Cardiac muscle cell (in vitro differentiated cells and primary cell): ENCODE measurements at places on chromosomes 1 and 21. TPM values are rescaled to one million over a fixed set of nuclear protein-coding genes. Genes with fewer than 3 reads are reported as not detected.

- no peak for DNase-seq
Measured at GRCh38 chr1:52404975-52405338, 555 bp downstream of the PRPF38A start.

The RGS18 gene
- not detected in 2 replicates for total RNA-seq

The DDR2 gene
- 1.4 and 1.6 TPM in 2 replicates for total RNA-seq

DNA sequence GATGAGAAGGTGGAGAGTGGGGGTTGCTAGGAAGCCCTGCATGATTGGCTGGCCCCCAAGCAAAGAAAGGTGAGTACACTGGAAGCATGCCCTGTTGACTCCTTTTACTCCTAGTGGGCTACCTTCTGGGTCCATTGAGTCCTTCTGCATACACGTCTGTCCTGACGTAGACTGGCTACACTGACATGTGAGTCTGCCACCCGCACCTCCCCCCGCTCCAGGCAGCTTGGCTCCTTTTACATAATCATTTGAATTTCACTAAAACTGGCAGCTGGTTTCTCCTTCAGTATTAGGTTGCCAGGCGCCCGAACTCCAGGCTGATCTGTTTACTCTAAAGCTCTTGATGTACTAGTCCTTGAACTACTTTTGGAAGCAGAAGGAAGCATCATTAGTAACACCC is 8.7 kb downstream of the MRPS21 start:
- no peak for DNase-seq

The CAPN9 gene
- 0.12 and 0.18 TPM in 2 replicates for total RNA-seq

The FAM110D gene
- 4.7 and 6.8 TPM in 2 replicates for total RNA-seq

DNA sequence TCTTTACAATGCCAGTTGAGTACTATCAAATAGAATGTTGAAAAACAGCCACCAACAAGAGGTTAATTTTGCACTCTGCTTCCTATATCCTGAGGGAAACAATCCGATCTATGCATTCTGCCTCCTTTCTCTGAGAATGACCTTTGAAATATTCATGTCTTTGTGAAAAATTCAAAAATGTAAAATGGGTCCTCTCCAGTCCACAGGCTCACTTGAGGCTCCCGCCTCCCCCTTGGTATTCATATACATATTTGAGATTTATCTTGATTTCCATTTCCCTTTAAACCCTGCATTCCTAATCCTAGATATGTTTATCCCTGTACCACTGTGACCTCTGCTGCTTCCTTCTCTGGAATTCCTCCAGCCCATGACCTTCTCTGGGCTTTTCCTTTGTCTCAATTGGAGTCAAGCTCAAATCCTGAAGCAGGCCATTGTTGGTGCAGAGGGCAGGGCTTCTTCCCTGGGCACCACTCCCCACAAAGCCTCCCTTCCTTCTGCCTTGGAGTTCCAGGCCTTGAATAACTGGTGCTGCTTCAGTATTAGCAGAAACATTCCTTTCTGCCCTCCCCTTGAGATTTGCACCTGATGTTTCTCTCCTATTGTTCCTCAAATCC is 296.8 kb downstream of the PBX1 start:
- no peak for DNase-seq

DNA sequence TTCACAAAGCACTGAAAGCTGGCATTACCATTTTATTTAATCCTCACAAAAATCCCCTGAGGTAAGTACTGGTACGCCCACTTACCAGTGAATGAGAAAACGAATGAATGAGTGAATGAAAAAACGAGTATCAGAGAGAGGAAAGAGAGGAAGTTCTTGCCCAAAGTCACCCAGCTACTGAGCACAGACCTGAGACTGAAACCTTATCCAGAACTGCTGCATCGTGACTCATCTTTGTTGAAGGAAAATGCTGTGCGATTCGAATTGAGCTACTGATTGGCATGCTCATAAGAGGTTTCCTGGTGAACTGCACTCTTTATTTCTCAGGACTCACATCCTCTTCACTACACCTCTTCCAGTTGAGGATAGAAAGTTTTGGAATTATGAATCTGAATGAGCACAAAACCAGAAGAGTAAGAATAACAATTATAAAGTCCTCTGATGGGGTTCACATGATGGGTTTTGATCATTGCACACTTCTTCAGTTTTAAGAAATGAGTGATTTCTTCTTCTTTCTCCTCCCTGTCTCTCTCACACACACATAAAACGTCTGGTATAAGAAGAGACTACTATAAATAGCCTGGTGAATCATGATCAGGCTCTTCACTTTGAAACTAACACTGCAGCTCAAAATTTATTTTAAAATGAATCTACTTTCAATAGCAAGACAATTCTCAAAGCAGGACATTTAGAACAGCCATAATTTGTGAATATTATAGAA is 32.1 kb downstream of the IL12RB2 start:
- no peak for DNase-seq

DNA sequence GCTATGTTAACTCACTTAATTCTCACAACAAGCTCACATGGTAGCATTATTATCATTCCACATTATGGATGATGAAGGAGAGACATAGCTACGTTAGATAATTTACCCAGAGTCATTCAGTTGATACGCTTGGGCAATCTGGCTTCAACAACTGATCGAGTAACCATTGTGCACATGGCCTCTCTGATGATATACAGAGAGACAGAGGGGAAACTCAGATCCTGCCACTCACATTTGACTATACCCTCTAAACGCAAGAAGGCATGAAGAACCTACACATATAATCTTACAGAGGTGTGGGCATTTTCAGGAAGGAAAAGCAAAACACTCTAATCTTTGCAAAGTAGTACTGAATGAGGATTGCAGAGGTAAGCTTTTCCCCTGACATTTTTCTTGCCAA is 360.1 kb downstream of the BARHL2 start:
- no peak for DNase-seq

GRCh38 chr1:234719454-234720251 is 109.7 kb upstream of the IRF2BP2 start:
- no peak for DNase-seq

The TNFAIP8L2 gene
- 0.45 TPM in 1 of 2 replicates, not detected in the other for total RNA-seq

GRCh38 chr1:177392336-177392735 is 221.6 kb downstream of the BRINP2 start:
- DNase-seq, result no peak

GRCh38 chr1:10033359-10033845 is 644 bp downstream of the UBE4B start:
- peak; percentile 34 for DNase-seq

GRCh38 chr1:114352797-114353196 is 158.2 kb downstream of the TRIM33 start:
- DNase-seq, result peak; percentile 69

The NHLH1 gene
- total RNA-seq, result 0.11 and 0.12 TPM in 2 replicates

The SPRR2G gene
- total RNA-seq, result not detected in 2 replicates

GRCh38 chr1:248710305-248710900 is 7.8 kb upstream of the OR14I1 start:
- DNase-seq, result no peak

- DNase-seq, result peak; percentile 53
Measured at GRCh38 chr1:1889847-1890505, 911 bp downstream of the GNB1 start.

DNA sequence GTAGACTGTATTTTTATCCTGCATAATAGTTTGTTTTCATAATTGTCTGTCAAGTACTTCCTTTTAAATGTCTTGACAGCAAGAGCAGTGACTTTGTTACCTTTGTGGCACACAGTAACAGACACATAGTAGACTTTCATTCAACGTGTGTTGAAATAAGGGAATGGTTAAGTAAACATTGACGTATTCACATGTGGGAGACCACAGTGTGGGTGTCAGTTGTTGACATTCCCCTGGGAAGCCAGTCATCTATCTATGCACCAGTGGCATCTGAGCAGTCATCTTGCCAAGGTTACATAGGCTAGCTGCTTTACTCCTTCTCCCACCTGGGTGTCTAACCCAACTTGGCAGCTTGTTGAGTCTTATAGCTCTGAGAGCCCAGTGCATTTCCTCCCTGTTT is 1.4 kb upstream of the NUP133 start:
- no peak for DNase-seq

The SPATA45 gene
- total RNA-seq, result 2.9 TPM in 1 of 2 replicates, not detected in the other

DNA sequence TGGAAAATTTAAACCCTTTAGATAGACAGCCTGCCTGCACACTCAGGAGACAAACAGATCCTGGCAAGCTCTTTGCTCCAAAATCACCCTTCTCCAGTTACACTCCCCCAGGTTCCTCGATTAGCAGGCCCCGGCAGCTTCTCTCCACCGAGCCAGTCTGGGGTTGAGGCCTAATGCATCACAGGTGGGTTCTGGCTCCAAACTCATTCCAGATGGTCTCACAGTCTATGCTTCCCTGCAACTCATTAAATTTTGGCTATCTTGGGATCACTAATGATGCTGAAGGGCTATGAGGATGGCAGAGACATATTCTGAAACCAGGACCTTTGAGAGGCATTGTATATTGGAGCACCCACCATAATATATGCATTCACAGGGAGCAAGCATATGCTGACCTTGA is 559.8 kb upstream of the USP24 start:
- no peak for DNase-seq

GRCh38 chr1:99643021-99643779 is 2.7 kb upstream of the PALMD start:
- no peak for DNase-seq

DNA sequence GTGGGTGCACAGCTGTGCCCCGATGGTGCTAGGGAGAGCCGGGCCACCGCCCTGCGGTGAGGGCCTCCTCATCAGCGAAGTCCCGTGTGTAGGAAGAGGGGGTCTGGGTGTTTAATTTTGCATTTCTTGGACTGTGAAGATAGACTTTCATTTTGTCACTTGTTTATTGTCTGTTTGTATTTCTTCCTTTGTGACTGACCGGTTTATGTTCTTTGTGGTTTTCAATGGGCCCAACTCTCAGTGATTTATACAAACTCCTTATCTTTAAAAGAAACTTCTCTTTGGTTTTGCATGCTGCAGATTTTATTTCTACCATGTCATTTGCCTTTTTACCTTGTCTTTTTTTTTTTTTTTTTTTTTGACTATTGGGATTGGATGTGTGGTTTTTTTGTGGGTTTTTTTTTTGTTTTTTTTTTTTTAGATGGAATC is 65.1 kb downstream of the COL18A1 start:
- DNase-seq, result no peak

DNA sequence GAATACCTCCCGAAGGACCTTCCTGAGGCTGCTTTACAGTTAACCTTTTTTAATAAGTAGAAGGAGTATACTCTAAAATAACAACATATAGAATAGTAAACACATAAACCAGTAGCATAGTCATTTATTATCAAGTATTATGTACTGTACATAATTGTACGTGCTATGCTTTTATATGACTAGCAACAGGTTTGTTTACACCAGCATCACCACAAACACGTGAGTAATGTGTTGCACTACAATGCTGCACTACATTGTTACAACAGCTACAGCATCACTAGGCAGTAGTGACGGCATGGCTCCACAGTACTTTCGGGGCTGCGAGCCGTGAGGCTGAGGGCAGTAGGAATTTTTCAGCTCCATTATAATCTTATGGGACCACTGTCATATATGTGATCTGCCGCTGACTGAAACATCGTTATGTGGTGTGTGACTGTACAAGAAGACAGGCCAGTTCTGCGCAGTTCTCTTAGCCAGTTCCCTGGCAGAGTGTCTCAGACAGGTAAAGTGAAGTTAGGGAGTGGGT is 82.8 kb upstream of the LRRC8D start:
- no peak for DNase-seq

GRCh38 chr1:160724465-160725242 is 13.0 kb upstream of the CD48 start:
- DNase-seq, result no peak

The PTGER3 gene
- 4.2 and 4.4 TPM in 2 replicates for total RNA-seq

The SLC30A10 gene
- total RNA-seq, result 0.21 and 0.95 TPM in 2 replicates

- no peak for DNase-seq
Measured at GRCh38 chr1:221832617-221833016, 90.7 kb upstream of the DUSP10 start.

The PROK1 gene
- total RNA-seq, result 0.24 TPM in 1 of 2 replicates, not detected in the other

- no peak for DNase-seq
Measured at GRCh38 chr1:248015803-248016202, 2.3 kb downstream of the OR2L5 start.

The CAMK2N1 gene
- total RNA-seq, result 0.30 and 0.60 TPM in 2 replicates

DNA sequence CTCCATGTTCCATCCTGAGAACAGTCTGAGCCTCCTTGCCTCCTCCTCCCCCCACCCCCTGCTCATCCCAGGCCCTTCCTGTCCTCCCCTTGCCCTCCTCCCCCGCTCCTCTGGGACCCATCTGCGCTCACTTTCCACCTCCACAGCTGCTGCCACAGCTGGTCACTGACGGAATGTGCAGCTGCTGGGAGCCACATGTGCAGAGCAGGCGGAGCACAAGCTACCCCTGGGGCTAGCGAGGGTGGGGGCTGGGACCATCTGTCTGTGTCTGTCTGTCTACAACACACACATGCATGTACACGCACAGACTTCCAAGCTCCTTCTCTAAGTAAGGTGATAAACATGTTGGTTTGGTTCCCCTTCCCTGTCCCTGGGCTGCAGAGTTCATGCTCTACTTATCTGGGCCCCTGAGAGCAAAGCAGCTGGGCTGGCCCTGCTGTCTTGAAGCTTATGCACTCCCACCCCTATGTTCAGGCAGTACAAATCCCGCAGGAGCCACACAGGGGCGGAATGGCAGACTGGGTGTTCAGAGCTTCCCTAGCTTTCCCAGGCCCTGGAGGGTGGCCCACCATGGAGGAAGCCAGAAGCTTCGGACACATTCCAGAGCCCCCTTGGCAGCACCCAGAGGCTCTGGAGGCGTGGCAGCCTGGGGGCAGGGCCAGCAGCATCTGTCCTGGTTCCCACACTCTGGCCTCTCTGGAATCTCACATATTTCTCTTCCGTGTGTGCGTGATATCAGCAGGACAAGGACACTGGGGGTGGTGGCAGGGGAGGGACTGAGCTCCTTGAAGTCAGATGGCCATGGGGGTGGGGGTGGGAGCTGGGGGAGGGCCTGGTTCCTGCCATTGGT is 7.0 kb upstream of the HEYL start:
- DNase-seq, result peak; percentile 87

The EPHA10 gene
- total RNA-seq, result 0.14 TPM in 1 of 2 replicates, not detected in the other

The KPRP gene
- total RNA-seq, result not detected in 2 replicates

The DIO1 gene
- not detected in 2 replicates for total RNA-seq

The PLA2G2D gene
- not detected in 2 replicates for total RNA-seq

DNA sequence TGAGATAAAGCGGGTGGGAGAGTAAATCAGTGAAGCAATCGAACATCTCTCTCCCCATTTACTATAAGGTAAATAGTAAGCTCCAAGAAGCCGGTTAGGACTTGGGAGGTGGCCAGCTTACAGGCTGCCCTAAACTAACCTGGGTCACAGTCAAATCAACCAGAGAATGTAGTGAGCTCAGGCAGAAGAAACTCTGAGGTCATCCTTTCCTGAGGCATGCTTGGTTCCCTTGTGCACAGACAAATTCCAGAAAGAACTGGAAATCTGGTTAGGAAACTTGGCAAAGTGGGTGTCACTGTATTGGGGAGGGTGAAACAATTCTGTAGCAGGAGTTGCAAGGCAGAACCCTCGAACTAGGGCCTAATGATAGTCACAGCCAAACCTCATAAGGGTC is 72.5 kb downstream of the NTMT2 start:
- DNase-seq, result no peak

The CASQ2 gene
- total RNA-seq, result 0.51 and 2.0 TPM in 2 replicates

GRCh38 chr1:234460652-234461051 is 18.3 kb downstream of the TARBP1 start:
- no peak for DNase-seq
